ENCODE measurements at places on chromosomes 5 and 9.

GRCh38 chr5:90746119-90746518 is 187.5 kb downstream of the ADGRV1 start:
- no peak for DNase-seq

GRCh38 chr5:151720215-151720614 is 33.5 kb upstream of the SPARC start:
- no peak for DNase-seq

GRCh38 chr5:174688441-174689354 is 35.7 kb upstream of the MSX2 start:
- DNase-seq, result no peak

DNA sequence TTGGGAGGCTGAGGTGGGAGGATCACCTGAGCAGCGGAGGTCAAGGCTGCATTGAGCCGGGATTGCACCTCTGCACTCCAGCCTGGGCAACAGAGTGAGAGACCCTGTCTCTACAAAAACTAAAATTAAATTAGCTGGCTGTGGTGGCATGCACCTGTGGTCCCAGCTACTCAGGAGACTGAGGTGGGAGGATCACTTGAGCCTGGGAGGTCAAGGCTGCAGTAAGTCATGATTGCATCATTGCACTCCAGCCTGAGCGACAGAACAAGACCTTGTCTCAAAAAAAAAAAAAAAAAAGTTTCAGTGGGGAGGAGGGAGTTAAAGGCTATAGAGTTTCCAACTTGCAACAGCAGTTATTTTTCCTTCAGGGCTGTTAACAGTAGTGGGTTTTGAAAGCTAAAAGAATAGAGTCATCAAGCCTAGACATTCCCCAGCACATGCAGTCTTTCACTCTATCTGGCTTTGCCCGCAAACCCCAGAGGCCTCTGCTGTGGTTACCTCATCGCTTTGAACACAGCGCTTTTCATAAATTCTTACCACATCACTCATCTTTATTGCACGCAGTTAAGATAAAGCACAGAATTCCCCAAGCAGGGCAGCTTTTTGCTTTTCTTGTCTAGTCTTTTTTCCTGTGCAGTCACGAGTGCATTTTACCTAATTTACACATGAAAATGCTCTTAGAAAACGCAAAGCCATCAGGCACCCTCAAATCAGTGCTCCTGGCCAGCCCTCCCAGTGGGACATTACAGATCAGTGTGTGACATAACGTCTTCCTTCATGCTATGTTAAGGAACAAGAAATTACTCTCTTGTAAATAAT is 8.7 kb upstream of the SLC2A8 start:
- peak; percentile 84 for DNase-seq

GRCh38 chr5:101009758-101010519 is 106.9 kb upstream of the ST8SIA4 start:
- DNase-seq, result no peak

- DNase-seq, result no peak
Measured at GRCh38 chr9:133188006-133188842, 20.8 kb downstream of the OBP2B start.

DNA sequence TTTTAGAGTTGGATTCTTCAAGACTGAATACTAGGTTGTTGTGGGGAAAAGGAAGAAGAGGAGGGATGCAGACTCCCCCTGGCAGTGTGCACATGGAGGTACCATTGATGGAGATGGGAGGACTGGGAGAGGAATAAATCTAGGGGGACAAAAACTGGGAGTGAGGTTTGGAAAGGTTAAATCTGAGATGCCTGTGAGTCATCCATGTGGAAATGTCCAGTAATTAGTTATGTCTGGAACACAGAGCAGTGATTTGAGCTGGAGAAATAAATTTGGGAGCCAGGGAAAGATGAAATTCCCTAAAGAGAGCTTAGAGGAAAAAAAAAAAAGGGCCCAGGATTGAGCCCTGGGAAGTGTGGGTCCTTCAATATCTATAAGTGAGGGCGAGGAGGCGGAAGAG is 8.0 kb upstream of the CCIN start:
- no peak for DNase-seq

DNA sequence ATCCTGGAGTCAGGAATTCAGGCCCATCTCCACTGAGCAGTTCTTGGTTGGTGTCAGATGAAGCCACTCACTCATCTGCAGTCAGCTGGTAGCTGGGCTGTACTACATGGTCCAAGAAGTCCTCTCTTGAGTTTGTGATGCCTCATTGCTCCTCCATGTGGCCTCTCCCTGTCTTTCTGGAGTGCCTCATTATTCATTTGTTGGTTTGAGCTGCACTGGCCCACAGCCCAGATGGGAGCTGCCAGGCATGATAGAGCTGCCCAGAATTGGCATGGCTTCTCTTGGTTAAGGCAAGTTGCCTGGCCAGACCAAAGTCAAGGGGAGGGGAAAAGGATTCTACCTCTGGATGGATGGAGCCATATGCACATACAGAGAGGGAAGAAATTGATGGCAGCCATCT is 8.0 kb downstream of the PTCD2 start:
- no peak for DNase-seq

- DNase-seq, result no peak
Measured at GRCh38 chr5:67814569-67815311, 400.8 kb upstream of the PIK3R1 start.

DNA sequence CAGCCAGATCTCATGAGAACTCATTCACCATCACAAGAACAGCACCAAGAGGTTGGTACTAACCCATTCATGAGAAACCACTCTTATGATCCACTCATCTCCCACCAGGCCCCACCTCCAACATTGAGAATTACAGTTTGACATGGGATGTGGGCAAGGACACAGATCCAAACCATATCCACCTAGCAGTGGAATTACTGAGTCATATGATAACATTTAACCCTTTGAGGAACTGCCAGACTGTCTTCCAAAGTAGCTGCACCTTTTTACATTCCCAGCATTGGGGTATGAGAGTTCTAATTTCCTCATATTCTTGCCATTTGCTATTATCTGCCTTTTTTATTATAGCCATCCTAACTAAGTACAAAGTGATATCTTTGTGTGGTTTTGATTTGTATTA is 51.9 kb downstream of the CTNNA1 start:
- no peak for DNase-seq

GRCh38 chr5:81513982-81514381 is 120.0 kb upstream of the ACOT12 start:
- no peak for DNase-seq

All from stimulated activated CD8-positive, alpha-beta memory T cell treated with anti-CD3 and anti-CD28 coated beads, Interleukin-7, amount 100 ng/mL, for 4 hours (primary cell).